HFFc6 (cell line): ENCODE measurements at places on chromosomes 7 and 10.

DNA sequence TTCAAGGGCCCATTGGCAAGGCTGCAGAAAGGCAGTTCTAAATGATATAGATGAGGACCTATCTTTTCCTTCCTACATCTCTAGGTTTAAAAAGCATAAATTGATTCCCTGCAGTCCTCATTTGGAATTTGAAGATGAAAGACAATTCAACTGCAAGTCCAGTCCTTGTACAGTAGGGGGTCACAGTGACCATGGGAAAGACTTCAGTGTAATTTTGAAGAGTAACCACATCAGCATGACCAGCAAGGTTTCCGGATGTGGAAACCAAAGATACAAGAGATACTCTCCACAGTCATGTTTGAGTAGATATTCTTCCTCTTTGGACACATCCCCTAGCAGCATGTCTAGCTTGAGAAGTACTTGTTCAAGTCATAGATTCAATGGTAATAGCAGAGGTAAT lies 539.3 kb upstream of the TEX47 start:
- DNase-seq, result no peak

- no peak for DNase-seq
These were observed 88.8 kb upstream of the MDFIC start for GRCh38 chr7:114832906-114833595.

DNA sequence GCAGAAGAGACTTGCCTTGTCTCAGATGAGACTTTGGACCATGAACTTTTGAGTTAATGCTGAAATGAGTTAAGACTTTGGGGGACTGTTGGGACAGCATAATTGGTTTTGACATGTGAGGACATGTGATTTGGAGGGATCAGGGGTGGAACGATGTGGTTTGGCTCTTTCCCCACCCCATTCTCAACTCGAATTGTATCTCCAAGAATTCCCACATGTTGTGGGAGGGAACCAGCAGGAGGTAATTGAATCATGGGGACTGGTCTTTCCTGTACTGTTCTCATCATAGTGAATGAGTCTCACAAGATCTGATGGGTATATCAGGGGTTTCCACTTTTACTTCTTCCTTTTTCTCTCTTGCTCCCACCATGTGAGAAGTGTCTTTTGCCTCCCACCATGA lies 229.7 kb upstream of the KCND2 start:
- DNase-seq, result no peak

GRCh38 chr10:129055225-129055624 lies 411.8 kb upstream of the MGMT start:
- DNase-seq, result no peak

- DNase-seq, result no peak
These were observed 51.0 kb upstream of the MSMB start for GRCh38 chr10:46096909-46097575.

GRCh38 chr7:27739301-27739908 lies 557 bp upstream of the TAX1BP1 start:
- DNase-seq, result no peak

DNA sequence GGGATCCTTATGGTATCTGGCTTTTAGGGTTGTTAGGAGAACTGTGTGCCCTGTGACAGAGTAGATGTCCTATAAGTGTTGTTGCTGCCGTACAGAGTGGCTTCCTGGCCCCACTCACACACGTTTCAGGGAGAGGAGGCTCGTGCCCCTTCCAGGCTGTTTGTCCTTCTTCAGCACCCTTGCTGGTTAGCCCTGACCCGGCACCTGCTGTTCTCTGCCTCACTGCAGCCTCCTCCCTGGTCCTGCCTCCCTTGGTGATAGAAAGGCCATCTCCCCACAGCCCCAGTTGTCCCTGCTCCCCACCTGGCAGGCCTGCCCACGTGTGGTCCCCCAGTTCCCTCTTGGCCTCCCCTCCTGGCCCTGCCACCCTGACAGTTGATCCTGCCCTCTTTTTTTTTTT lies 2.3 kb downstream of the CLIP2 start:
- no peak for DNase-seq

GRCh38 chr7:137978464-137979237 lies 23.2 kb downstream of the CREB3L2 start:
- DNase-seq, result peak; percentile 95

GRCh38 chr7:44103566-44103922 lies 601 bp upstream of the AEBP1 start:
- no peak for DNase-seq

DNA sequence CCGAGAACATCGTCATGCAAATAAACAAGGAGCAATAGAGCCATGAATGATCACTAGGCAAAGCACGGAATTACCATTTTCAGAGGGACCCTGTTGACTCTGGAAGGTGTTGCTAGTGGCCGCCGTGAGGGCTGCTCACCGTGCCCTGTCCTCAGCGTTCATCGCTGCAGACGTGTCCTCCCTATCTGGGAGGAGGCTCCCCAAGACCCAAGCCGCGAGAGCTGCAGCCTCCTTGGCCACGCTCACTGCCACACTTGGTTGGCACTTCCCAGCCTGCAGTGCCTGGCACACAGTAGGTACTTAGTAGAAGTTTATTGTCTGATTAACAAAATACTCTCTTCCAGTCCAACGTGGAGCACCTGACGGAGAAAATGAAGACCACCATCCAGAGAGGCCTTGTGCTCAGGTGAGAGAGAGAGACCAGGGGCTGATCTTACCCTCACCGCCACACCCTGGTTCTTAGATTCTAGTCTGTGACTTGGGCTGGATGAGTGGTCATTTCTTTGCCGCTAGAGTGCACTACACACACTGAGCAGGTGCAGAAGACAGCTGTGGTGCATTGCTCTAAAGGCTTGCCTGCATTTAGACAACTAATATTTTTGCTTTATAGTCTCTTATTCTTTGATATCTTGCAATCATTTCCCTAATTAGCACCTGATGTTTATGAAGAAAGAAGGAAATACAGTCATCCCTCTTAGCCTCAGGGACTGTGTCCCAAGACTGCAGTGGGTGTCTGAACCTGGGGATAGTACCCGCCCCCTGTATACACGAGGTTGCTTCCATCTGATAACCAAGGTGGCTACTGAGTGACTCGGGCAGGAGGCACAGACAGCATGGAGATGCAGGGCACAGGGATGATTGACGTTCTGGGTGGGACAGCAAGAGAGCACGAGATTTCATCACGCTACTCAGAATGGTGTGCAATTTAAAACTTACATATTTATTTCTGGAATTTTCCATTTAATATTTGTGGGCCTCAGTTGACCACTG lies 40.3 kb downstream of the PITRM1 start:
- DNase-seq, result no peak

GRCh38 chr7:53596230-53596629 lies 560.8 kb downstream of the POM121L12 start:
- DNase-seq, result no peak

GRCh38 chr7:66642186-66642585 lies 13.5 kb downstream of the KCTD7 start:
- no peak for DNase-seq

GRCh38 chr10:73076360-73077183 lies 20.1 kb downstream of the P4HA1 start:
- peak; percentile 53 for DNase-seq

GRCh38 chr10:99769706-99770105 lies 12.7 kb upstream of the ABCC2 start:
- no peak for DNase-seq

GRCh38 chr10:97505152-97505551 lies 6.4 kb downstream of the UBTD1 start:
- no peak for DNase-seq

DNA sequence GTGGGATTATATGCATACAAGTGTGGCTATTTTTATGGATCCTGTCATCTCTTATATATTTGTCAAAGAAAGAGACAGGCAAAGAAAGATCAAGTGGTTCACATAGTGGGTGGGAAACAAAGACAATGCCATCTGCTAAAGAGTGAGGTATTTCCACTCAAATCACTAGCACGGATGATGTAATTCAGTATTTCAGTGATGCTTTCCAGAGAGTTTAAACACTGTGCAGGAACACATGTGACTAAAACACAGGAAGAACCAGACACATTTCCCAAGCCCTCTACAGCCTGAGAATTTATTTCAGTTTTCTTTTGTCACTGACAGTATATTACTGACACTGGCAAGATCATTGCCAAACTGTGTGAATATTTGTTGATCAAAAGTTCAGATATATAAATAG lies 885.7 kb upstream of the CELF2 start:
- no peak for DNase-seq

DNA sequence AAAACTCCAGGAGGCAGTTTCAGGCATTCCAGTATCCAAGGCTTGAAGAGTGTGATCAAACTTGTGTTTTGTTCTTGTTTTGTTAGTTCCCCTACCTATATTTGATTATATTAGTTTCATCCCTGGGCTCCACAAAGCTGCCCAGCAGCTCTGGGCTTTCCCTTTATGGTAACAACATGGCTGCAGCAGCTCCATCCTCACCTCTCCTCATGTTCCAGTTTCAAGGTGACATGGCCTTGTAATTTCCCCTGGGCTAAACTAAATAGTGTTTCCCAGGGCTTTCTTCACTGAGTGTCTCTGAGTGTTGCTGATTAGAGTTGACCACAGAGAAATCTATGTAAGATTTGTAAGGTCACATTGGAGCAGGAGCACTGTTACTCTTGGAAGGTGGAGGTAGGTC lies 83.4 kb downstream of the MACC1 start:
- no peak for DNase-seq

DNA sequence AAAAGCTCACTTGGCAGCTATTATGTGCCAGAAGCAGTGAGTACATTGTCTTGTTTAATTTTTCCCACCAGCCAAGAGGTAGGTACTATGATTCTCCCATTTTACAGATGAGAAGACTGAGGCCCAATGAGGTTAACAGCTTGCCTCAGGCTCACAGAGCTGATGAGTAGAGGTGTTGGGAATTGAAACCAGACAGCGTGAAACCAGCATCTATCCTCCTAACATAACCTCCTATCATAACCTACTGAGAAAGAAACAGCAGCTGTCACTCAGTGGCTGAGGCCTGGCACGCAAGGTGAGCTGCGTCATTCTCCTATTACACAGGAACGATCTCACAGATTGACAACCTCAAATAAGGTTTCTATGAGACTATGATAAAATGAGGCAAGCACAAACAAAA lies 6.2 kb downstream of the PYROXD2 start:
- no peak for DNase-seq

- no peak for DNase-seq
These were observed 218.2 kb upstream of the KMT2E start for GRCh38 chr7:104795616-104796398.

DNA sequence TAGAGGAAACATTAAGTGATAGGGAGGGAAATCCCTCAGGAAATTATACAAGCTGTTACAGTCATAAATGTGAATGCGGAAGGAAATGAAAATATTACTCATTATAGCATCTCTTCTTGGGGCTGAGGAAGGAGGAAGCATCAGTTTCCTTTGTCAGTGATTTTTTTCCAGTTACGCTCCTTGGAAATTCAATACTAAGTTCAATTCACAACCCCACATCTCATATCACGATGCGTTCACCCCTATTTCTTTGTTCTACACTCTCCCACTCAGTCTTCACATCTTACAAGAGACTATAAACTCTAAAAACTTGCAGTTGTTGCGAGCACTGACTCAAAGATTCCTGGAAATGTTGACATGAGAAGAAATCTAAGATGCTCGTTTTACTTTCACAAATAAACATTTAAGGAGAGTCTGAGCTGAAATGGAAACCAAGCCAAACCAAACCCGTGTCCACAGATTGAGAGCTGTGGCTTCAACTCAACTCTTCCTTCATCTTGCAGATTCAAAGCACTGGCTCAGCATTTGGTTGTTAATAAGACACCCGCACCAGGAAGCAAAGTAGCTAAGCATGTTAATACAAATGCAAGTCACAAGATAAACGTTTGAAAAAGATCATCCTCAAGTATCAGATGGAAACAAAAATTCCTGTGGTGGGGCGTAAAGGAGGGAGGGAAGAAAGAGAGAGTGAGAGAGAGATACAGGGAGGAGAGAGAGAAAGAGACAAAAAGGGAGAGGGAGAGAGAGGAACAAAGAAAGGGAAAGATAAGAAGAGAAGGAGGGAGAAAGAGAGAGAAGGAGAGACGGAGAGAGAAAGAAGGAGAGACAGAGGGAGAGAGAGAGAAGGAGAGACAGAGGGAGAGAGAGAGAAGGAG lies 150.0 kb upstream of the RSU1 start:
- peak; percentile 33 for DNase-seq

DNA sequence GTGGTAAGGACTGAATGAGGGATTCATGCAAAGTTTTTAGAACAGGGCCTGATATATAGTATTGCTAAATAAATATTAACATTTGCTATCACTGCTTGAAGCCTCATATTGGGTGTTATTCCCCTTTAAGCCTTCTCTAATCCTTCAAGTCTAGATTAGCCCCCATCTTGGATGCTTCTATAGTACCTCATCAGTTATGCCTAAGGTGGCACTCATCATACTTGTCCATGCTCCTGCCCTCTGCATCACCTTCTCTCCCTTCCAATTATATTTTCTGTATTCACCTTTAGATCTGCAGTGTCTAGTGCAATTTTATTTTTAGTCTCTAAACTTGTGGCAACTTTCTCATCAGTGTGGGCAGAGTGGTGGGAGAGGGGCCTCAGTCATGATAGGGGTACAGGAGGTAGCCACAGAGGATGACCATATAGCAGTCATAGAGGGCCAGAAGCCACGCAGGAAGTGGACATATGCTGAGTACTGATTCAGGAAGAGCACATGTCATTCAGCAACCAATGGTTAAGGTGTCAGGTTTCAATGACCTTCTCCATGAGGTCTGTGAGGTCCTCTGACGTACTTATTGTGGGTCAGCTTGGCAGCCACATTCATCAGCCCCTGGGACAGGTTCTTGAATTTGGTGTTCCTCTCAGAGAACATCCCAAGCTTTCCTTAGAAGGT lies 2.5 kb downstream of the ENTPD1 start:
- DNase-seq, result no peak

GRCh38 chr7:136709876-136710275 lies 158.6 kb upstream of the CHRM2 start:
- DNase-seq, result no peak

DNA sequence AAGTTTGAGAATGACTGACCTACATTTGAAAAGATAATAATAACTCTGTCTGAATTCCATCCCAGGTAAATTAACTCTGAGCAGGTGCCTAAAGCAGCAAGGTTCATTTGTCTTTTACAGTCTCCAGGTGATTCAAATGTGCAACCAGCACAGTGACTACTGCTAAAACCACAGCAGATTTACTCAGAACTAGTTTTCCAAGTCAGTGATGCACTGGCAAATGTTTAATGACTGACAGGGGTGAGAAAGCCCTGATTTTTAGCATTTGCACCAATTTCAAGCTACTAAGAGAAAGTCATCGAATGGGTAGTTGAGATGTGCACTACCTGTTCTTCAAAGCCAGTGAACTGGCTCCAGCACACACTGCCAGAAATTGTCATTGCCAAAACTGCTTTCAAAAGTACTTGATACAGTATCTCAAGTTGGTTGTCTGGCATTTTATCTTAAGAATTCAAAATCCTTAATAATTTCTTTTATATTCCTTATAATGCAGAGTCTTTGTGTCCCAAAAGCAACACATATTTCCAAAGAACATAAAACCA lies 60.3 kb downstream of the ATOH7 start:
- no peak for DNase-seq

DNA sequence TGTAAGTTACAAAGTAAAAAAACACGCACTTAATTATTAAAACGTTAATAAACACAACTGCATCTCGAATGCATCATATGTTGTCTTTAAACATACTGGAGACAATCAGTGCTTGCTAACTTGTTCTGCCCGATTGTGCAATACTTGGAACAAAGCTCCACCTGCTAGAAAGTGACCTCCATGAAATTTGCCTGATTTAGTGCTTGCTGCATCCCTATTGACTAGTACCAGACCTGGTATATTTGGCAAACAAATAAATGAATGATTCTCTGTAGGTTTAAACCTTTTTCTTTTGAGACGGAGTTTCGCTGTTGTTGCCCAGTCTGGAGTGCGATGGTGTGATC lies 6.2 kb downstream of the BZW2 start:
- DNase-seq, result no peak
